Tibial nerve (tissue), 4 donors: ENCODE measurements at places on chromosomes 4 and X. TPM values are rescaled to one million over a fixed set of nuclear protein-coding genes. Genes with fewer than 3 reads are reported as not detected.

- H3K4me3 ChIP-seq, result no peak overlapping the region
- DNase-seq, result no peak
- H3K27ac ChIP-seq, result no peak overlapping the region
- no peaks in the 10 kb centered on the region for H3K4me1 ChIP-seq
- no peaks in the 10 kb centered on the region for H3K36me3 ChIP-seq
Measured at GRCh38 chr4:6134612-6135220, 65.6 kb downstream of the JAKMIP1 start.

- H3K27me3 ChIP-seq, result no peaks in the 10 kb centered on the region
- no peaks in the 10 kb centered on the region for H3K4me1 ChIP-seq
- no peak overlapping the region for H3K4me3 ChIP-seq
- DNase-seq, result no peak
- H3K27ac ChIP-seq, result no peak overlapping the region
- H3K36me3 ChIP-seq, result no peaks in the 10 kb centered on the region
Measured at GRCh38 chrX:118216509-118216908, 99.9 kb upstream of the KLHL13 start.

GRCh38 chr4:109690690-109691410 is 12.4 kb downstream of the CASP6 start:
- no peaks in the 10 kb centered on the region for H3K4me1 ChIP-seq
- H3K4me3 ChIP-seq, result no peak overlapping the region
- DNase-seq, result no peak
- no peak overlapping the region for H3K27ac ChIP-seq

DNA sequence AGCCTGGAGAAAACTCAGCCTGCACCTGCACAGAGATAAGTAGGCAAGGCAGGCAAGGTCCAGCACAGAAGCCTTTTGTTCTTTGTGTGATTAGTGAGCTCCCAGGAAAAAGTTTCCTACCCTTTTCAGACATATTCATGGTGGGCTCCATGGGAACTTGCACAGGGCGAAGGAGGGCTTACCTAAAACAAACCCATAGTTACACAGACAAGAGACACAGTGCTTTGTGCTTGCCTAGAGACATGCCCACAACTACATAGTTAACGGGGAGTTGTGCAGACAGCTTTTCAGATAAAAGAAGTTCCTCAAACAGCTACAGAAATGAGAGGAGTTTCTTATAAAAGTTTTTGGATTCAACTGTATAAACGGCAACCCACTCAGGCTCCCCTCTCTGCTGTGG is 180.5 kb downstream of the GLUD2 start:
- H3K27ac ChIP-seq, result no peak overlapping the region
- DNase-seq, result no peak
- no peaks in the 10 kb centered on the region for H3K27me3 ChIP-seq
- no peaks in the 10 kb centered on the region for H3K4me1 ChIP-seq

GRCh38 chrX:124127496-124127895 is 166.0 kb downstream of the STAG2 start:
- H3K27ac ChIP-seq, result no peak overlapping the region
- H3K4me3 ChIP-seq, result no peak overlapping the region
- no peaks in the 10 kb centered on the region for H3K27me3 ChIP-seq
- DNase-seq, result no peak
- no peaks in the 10 kb centered on the region for H3K36me3 ChIP-seq

DNA sequence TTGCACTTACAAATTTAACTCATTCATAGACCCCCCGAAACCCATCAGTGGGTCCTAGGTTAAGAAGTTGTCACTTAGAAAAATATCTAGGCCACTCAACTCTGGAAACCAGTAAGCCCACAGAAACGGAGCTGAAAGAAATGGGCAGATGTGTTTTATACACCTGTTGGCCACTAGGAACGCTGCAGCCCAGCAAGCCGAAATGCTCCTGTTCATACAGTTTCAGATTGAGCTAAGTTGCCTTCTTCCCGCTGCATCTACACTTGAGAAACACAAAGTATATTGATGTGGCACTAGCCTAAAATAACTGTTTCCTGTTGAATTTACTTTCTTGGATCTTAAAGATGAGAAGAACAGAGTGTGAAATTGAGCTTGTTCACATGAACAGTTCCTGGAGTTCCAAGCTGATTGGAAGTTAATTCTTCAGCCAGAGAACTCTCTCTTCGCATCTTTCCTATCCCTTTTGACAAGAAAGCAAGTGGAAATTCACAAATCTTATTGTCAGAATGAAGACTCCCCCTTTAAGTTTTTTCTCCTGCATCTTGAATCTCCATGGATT is 174.1 kb downstream of the RBMX2 start:
- no peaks in the 10 kb centered on the region for H3K36me3 ChIP-seq
- H3K27me3 ChIP-seq, result peaks cover 4% of the 10 kb centered on the region
- H3K27ac ChIP-seq, result no peak overlapping the region
- H3K4me1 ChIP-seq, result no peaks in the 10 kb centered on the region

DNA sequence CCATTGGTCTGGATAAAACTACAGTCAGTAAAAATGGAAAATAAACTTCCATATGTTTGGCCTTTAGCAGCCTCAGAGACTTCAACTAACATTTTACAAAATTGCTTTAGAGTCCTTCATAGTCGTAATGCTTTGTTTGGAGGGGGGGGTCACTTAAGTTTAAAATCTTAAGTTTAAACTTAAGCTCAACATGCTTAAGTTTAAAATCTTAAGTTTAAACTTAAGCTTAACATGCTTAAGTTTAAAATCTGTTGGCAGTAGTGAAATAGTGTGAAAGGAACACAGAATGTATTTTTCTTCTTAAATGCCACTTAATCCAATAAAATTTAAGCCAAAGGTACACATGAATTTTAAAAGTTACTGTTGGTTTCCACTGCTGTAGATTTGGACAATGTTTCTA is 45.9 kb upstream of the UNC5C start:
- no peak for DNase-seq
- no peak overlapping the region for H3K4me3 ChIP-seq
- H3K4me1 ChIP-seq, result no peaks in the 10 kb centered on the region
- no peak overlapping the region for H3K27ac ChIP-seq

- H3K27me3 ChIP-seq, result no peaks in the 10 kb centered on the region
- H3K36me3 ChIP-seq, result peaks cover 20% of the 10 kb centered on the region
- H3K4me3 ChIP-seq, result no peak overlapping the region
- no peak for DNase-seq
Measured at GRCh38 chr4:7063362-7063761, 4.5 kb downstream of the GRPEL1 start.

DNA sequence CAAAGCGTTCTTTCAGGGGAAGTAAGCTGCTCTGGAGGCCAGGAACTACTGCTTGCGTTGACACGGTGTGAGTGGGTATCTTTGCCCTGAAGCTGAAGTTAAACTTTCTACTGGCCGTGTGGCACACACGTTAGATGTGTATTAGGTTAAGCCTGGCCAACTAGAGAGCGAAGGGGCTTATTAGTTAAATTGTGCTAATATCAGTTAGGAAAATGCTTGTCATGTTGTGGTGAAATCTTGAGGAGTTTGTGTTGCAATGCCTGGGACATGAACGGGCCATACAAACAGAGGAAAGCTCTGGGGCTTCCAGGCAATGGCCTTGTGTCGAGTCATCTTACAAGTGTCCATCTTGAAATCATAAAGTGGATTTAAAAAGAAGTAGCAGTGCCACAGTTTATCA is 62.6 kb downstream of the NSUN7 start:
- H3K27ac ChIP-seq, result no peak overlapping the region
- no peaks in the 10 kb centered on the region for H3K4me1 ChIP-seq
- DNase-seq, result no peak
- H3K27me3 ChIP-seq, result no peaks in the 10 kb centered on the region
- H3K4me3 ChIP-seq, result no peak overlapping the region

DNA sequence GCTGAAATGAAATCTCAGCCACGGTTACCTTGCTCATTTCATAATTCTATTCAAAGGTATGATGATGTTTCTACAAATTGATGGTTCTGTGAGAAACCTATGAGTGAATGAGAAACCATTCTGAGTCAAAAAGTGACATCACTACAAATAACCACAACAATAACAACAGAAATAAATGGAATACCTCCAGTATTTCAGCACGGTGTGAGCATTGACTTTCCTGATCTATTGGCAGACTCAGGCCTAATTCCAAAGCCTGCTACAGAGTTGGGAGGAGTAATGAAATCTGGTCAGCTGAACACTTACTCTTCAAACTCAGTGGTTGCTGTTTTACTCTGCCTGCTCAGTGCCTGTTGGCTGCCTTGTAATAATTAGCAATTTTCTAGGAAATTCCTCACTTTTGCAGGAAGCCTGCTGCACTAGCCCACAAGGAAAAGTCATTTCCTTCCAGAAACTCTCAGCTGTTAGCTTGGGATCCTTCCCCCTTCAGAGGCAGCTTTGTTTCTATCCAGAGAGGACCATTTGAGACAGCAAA is 18.8 kb upstream of the SYNPO2 start:
- no peak overlapping the region for H3K4me3 ChIP-seq
- DNase-seq, result no peak
- no peak overlapping the region for H3K27ac ChIP-seq
- no peaks in the 10 kb centered on the region for H3K27me3 ChIP-seq
- no peaks in the 10 kb centered on the region for H3K4me1 ChIP-seq
- H3K36me3 ChIP-seq, result no peaks in the 10 kb centered on the region

GRCh38 chr4:152516156-152516555 is 19.7 kb downstream of the FBXW7 start:
- no peaks in the 10 kb centered on the region for H3K36me3 ChIP-seq
- no peak for DNase-seq
- H3K4me3 ChIP-seq, result no peak overlapping the region

DNA sequence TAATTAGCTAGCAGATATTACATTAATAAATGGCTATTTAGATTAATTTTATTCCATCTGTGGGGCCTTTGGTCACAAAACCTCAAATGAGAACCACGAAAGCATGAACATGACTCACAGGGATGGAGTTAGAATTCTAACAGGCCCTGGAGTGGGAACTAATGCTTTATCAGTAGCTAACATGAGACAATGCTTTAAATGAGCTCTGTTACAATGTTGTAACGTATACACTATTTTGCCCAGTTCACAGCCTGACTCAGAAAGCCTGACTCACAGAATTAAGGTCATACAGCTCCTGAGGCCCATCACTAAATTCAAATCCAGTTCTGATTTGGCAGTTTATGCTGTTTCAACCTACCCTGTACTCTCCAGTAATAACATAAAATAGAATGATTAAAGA is 23.2 kb downstream of the VEGFC start:
- DNase-seq, result no peak
- no peaks in the 10 kb centered on the region for H3K4me1 ChIP-seq
- no peak overlapping the region for H3K27ac ChIP-seq
- H3K36me3 ChIP-seq, result no peaks in the 10 kb centered on the region
- H3K27me3 ChIP-seq, result no peaks in the 10 kb centered on the region
- H3K4me3 ChIP-seq, result no peak overlapping the region

- H3K27me3 ChIP-seq, result no peaks in the 10 kb centered on the region
Measured at GRCh38 chr4:17613761-17614415, 553 bp upstream of the MED28 start.

DNA sequence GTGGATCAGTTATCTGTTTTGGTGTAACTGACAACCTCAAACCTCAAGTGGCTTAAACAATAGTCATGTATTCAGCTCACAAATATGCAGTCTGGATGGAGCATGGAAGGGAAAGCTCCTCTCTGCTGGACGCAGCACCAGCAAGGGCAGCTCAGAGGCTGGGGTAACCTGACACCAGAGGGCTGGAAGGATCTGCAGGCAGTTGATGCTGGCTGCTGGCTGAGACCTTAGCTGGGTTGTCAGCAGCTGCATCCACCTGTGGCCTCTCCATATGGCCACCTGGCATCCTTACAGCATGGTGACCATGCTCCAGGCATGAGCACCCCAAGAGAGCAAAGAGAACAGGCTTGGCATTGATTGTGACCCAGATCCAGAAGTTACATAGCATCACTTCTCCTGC is 46.7 kb downstream of the ENPP6 start:
- no peak overlapping the region for H3K4me3 ChIP-seq
- no peaks in the 10 kb centered on the region for H3K27me3 ChIP-seq
- H3K27ac ChIP-seq, result no peak overlapping the region
- DNase-seq, result no peak
- no peaks in the 10 kb centered on the region for H3K4me1 ChIP-seq
- H3K36me3 ChIP-seq, result no peaks in the 10 kb centered on the region

DNA sequence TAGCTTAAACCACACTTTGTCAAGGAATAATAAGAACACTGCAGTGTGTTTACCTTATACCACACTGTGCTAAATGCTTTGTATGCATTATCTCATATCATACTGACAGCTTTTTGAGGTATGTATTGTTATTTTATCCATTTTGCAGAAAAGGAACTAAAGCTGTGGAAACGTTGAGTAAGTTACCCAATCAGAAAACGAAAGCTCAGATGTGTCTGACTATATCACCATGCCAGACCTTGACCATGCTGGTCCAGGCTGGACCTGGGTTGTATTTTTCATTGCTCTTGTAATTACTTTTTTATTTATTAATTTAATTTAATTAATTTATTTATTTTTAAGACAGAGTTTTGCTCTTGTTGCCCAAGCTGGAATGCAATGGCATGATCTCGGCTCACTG is 2.1 kb downstream of the HSD17B11 start:
- H3K27me3 ChIP-seq, result no peaks in the 10 kb centered on the region
- H3K27ac ChIP-seq, result no peak overlapping the region
- H3K4me3 ChIP-seq, result peak overlapping the region; percentile 51
- DNase-seq, result no peak

DNA sequence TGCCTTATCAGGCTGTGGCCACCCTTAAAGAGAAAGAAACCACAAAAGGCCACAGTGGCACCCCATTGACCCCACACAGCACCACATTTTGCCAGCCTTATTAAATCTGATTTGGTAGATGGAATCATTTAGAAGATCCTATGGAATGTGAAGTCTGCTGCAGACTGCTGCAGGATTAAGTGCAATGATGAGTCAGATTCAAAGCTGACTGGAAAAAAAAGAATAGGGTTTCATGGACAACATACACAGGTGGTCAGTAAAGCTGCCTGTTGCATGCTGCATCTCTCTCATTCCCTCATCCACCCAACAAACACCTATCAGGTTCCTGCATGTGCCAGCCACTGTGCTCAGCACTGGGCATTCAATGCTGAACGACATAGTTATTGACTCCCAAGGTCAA is 56.6 kb downstream of the CHST7 start:
- H3K36me3 ChIP-seq, result no peaks in the 10 kb centered on the region
- no peaks in the 10 kb centered on the region for H3K4me1 ChIP-seq
- peak overlapping the region; percentile 64 for H3K27ac ChIP-seq
- no peaks in the 10 kb centered on the region for H3K27me3 ChIP-seq
- no peak for DNase-seq

Gene FAM53A
- total RNA-seq, result 33.7 TPM

Gene MAGED2
- 114 TPM for total RNA-seq

Gene IL13RA2
- not detected for total RNA-seq

Gene DCHS2
- total RNA-seq, result under 0.01 TPM

Gene EDA2R
- 2.7 TPM for total RNA-seq

Gene LNX1
- total RNA-seq, result 4.9 TPM

Gene IQSEC2
- 27.1 TPM for total RNA-seq

Gene SAGE1
- not detected for total RNA-seq

Gene RNF212
- 7.3 TPM for total RNA-seq
